Upper lobe of left lung (tissue), 6 donors: ENCODE measurements at places on chromosomes 1 and 21. TPM values are rescaled to one million over a fixed set of nuclear protein-coding genes. Genes with fewer than 3 reads are reported as not detected.

Gene KCNJ6
- not detected for total RNA-seq

Gene FCAMR
- 7.3 TPM for total RNA-seq

Gene ZZZ3
- total RNA-seq = 48.8 TPM

Gene TNFRSF9
- not detected for total RNA-seq

DNA sequence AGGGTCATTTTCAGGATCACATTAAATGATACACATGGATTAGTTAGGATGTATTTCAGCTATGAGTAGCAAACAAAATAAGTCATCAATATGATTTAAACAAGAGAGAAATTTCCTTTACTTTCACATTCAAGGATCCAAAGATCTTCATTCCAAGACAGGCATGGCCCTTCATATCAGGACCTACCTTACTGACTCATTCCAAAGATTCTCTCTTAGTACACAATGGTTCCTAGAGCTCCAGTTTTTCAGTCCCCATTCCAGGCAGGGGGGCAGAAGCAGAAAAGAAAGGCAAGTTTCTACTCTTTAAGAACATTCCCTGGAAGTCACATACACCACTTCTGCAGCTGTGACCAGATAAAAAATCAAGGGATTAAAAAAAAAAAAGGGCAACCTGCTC, 23.7 kb downstream of the RGS2 start:
- no peaks in the 10 kb centered on the region for H3K36me3 ChIP-seq
- no peak overlapping the region for H3K27ac ChIP-seq
- DNase-seq = no peak
- H3K27me3 ChIP-seq = no peaks in the 10 kb centered on the region
- H3K4me1 ChIP-seq = no peaks in the 10 kb centered on the region
- H3K4me3 ChIP-seq = no peak overlapping the region
